ENCODE measurements at places on chromosomes 1 and 21.

DNA sequence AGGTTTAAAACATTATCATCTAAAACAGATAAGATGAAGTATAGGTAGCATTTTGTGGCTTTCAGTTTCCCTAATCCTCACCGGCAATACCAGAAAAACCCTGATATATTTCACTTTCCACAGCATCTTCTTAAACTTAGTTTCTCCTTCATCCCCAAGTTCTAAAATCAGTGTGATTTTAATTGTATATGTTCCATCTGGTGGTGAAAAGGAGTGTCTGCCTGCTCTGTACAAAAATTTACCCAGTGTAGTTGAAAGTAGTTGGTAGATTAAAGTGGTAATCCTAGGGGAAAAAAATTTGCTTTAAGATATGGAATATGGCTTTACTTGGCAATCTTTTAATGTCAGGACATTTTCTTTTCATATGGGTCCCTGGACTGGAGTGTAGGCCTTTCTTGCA is 74.3 kb downstream of the CEP350 start:
- no peak for DNase-seq

DNA sequence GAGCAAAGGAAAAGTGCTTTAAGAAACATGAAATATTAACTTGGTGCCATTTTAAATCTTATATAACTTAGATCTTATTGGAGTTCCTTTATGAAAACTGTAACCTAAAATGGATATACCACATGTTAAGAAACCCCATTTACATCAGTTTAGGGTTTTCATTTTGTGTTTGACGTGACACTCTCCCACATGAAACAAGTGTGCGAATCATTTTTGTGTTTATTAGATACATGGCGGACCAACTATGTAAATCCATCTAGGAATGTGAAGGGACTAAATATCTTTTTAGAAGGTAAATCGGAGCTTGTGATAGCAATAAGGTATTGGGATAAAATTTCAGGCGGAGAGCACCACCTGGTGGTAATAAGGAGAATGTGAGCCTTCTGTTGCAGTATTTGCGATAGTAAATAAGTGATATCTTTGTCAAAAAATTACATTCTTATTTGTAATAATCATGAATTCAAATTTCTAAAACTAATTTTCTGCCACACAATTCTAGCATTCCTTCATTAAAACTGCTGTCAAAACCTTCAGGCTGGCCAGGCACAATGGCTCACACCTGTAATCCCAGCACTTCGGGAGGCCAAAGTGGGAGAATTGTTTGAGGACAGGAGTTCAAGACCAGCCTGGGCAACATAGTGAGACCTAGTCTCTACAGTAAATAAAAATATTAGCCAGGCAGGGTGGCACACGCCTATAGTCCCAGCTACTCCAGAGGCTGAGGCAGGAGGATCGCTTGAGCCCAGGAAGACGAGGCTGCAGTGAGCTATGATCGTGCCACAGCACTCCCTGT is 31.3 kb downstream of the SMAP2 start:
- no peak for DNase-seq

DNA sequence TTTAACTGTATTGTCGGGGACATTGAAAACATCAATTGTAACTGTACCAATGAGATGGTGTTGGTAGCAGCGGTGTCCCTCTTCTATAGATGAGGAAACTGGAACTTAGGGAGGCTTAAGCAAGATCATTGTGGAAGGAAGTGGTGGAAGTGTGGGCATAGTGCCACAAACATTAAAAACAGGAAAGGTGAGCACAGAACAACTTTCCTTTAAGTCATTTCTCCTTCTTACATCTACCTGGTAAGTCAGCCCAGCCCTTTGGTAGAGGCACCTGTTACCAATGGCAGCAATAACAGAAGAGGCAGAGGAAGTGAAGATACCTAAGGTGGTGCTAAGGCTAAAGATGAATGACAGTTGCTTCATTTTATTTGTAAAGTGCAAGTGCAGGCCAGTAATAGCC is 12.0 kb upstream of the CTSS start:
- no peak for DNase-seq

DNA sequence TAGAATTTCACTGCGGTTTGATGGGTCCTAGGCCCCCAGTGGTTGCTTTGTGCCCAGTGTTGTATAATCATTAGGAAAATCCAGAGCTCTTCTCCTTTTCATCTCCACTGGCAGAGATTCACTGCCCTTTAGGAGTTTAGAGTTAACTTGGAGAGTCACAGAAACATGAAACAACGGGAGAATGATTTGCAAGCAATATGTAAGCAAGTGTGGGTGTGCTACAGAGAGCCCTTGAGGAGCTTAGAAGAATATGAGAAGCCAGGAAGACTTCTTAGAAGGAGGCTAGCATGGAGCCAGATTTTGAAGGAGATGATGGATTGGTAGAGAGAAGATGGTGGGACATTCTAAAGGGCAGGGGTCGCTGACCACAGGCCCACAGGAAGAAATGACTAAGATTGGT is 327.3 kb downstream of the ZNF326 start:
- no peak for DNase-seq

DNA sequence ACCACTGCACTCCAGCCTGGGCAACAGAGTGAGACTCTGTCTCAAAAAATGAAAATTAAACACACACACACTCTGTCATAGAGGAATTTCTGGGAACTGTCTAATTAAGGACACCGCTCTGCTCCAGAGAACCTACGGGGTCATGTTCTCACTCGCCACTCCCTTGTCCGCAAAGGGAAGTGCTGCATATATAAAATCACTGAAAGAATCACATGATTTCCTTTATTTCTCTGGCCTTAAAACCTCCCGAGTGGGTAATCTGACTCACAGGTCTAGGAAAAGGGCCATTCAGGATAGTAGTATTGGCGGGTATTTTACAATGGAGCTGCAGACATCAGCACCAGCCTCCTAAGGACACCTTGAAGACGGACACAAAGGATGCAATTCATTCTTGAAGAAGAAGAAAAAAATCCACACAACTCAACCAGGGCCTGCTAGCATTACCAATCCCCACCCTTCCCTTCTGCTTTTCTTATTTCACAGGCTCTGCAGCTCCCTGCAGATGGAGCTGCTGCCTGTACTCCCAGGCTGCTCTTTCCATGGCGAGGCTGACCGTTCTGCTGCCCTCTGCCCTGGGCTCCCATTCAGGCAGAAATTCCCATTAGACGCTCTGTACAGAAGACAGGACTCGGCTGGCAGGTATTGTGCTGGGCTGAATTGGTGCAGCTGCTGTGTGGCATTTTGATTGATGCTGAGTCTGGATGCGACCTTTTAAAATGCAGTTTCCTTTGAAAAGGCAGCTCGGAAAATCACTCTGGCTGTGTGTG is 53.3 kb upstream of the FAM89A start:
- no peak for DNase-seq

- no peak for DNase-seq
Observed at GRCh38 chr1:183472488-183473216, at the start of gene SMG7. Gene SMG7 (plus strand): TSS chr1:183472499. CDS start chr1:183472621, 122 bp downstream.

- no peak for DNase-seq
Observed at GRCh38 chr1:40045766-40046165, 5.2 kb downstream of the CAP1 start.

GRCh38 chr1:197961449-197961848 is 44.3 kb downstream of the LHX9 start:
- no peak for DNase-seq

GRCh38 chr1:42929434-42930177 is 29.1 kb downstream of the SLC2A1 start:
- DNase-seq: no peak

DNA sequence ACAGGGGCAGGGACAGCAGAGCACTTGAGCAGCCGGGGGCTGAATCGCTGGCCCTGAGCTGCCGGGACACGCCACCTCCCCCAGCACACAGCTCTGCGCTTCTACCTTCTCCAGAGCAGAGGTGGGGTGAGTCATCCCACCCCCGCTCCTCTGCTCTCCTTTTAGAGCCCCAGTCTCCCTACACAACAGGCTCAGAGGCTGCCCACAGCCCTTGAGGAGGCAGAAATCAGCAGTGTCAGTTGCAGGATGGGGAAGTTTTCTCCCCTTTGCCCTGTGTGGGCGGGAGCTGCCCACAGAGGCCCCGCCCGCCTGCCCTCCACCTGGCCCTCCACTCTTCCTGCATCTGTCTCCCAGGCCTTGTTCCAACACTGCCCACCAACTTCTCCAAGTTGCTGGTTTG is 94.6 kb downstream of the STUM start:
- DNase-seq: peak; percentile 55

DNA sequence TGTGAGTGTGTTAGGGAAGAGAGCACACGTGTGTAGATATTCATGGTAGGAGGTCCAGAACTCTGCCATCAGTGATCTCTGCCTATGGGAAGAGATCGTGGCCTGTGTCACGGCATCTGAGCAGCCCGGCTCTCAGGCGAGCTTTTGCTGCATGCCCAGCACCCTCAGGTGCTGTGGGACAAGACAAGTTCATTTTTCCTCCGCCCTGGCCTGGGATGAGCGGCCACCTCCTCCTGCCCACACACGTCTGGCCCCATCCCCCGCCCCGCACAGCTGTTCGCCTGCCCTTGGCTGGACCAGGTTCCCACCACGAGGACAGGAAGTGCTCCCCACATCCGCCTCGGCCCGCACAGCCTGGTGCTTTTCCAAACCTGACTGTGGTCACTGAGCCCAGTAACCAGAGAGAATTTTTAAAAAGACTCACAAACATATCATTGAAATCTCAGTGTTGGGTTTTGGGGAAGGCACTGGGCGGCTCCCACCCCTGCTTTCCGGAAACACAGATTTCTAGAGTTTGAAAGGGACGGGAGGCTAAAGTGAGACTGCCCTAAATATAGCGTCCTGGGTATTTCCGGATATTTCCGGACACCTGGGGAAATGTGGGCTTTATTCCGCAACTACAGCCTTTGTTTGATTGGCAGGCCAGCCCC is 18.0 kb downstream of the BMP8A start:
- DNase-seq: no peak

DNA sequence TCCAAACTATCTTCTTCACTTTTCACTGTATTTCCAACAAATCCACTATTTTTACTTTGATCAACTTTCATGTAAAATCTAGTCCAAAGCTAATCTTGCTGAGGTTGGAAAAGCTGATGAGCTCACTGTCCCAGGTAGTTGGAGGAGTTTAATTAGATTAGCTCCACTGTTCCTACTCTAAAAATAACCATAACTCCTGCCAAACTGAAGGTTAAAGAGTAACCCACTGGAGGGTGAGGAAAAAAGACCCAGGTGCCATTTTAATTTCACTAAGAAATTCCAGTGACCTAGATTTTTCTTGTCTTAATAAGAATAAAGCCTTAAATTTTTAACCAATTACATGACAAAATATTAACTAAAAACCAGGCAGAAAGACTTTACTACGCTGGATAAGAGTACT is 15.3 kb downstream of the DCAF8 start:
- no peak for DNase-seq

DNA sequence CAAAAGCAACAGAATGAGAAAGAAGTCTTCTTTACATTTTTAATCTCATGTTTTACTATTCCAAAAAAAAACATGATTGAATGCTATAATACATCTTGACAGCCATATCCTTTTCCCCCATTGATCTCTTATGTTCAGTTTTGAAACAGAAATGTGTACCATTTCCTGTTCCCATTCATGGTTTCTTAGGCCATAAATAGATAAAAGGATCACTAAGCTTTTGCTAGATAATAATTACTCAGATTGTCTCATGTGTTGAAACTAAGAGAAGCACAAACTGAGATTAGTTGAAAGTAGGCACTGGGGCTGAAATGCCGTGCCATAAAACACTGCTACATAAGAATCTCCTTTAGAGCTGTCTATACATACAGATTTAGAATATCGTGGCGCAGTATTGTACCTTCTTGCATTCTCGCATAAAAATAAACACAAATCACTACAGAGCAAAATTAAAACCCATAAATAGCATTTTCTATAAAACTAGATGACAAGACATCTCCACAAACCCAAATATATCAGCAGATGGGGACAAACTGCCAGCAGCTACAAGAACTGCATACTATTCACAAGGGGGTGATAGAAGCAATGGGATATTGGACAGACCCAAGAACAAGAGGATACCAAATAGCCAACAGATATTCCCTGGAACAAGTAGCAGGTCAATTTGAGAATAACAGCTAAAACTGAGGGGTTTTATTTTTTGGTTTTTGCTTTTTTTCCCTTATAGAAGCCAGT is 405.3 kb upstream of the PRMT6 start:
- no peak for DNase-seq

GRCh38 chr1:58786927-58787245 is 3.0 kb upstream of the JUN start:
- DNase-seq: no peak

DNA sequence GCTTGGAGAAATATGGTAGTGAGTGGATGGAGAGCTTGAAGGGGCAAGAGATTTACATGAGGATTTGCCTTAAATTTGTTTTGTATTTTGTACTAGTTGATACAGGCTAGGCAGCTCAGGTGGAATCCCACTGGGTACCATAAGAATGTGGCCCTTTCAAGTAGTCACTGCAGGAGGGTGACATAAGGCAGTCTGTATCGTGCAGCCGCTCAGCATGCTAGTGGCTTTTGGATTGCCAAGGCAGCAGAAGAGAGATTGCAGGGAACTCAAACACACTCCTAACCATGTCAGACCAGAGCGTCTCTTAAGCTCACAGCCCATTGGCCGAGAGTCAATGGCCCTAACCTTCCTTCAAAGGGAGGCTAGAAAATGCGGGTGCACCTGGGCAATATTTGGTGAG is 420.0 kb downstream of the ADGRL2 start:
- no peak for DNase-seq

- no peak for DNase-seq
Observed at GRCh38 chr1:233459470-233459945, 132.0 kb downstream of the MAP3K21 start.

- no peak for DNase-seq
Observed at GRCh38 chr1:92087542-92087941, 7.4 kb downstream of the BTBD8 start.

DNA sequence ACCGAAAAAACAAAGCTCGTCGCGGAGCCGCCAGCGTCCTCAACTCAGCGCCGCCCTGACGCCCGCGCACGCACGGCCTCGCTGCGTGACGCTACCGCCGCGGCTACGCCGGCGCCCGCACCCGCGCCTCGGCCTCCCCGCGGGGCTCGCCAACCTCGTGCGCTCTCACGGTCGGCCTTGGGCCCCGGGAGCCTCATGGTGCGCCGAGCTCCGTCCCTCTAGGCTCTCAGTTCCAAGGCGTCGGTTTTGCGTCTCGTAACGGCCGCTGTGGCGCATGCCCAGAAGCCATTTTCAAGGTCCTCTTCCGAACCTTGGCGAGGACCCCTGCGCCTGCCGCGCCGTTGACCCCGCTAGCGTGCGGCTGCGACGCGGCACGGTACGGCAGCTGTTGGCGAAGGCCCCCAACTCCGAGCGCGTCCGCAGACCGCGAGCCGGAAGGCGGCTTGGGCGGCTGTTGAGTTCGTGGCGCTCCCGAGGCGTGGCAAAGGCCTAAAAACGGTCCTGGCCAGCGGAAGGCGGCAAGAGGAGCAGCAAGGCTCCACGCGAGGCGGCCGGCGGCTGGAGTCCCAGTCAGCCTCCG is at the start of gene HENMT1:
Gene HENMT1, minus strand, starts transcription at position 64 of the 580 bp plus-strand sequence. CDS start 1,209 bp downstream, outside the sequence.
- DNase-seq: peak; percentile 14

- DNase-seq: no peak
Observed at GRCh38 chr1:4700801-4701200, 46.4 kb downstream of the AJAP1 start.

- no peak for DNase-seq
Observed at GRCh38 chr1:100423832-100424337, 71.6 kb downstream of the CDC14A start.

GRCh38 chr1:3307359-3307758 is 147.1 kb upstream of the ARHGEF16 start:
- DNase-seq: no peak

GRCh38 chr1:236009191-236009590 is 55.7 kb downstream of the NID1 start:
- DNase-seq: no peak

GRCh38 chr1:30377230-30378002 is 346.0 kb downstream of the MATN1 start:
- DNase-seq: no peak
